ENCODE measurements at places on chromosomes 4 and X. TPM values are rescaled to one million over a fixed set of nuclear protein-coding genes. Genes with fewer than 3 reads are reported as not detected.
A peak's percentile ranks its signal among the peaks of the same experiment; 100 is the strongest.

DNA sequence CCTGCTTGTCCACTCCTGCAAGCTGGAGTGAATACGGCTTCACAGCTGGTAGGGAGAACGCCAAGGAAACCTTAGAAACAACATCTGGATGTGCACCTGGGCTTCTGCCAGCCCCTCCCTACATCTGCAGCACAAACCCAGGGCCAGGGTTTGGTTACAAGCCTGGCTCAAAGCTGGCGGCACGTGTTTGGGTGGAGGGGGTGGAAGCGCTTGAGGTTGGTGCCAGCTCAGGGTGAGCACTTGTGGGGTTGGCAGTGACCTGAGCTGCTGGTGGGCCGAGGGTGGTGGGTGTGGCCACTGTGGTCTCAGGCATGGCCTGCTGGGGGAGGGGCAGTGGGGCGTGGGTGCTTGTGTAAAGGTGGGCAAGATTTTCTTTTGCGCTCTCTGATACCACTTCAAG lies 15.6 kb downstream of the ELF4 start:
- no peak overlapping the region for H3K27ac ChIP-seq
- H3K36me3 ChIP-seq = no peaks in the 10 kb centered on the region
- H3K27me3 ChIP-seq = no peaks in the 10 kb centered on the region
- peaks cover 4% of the 10 kb centered on the region for H3K4me1 ChIP-seq
- H3K4me3 ChIP-seq = no peak overlapping the region

- no peaks in the 10 kb centered on the region for H3K36me3 ChIP-seq
- H3K4me1 ChIP-seq = peaks cover 21% of the 10 kb centered on the region
- no peaks in the 10 kb centered on the region for H3K27me3 ChIP-seq
- H3K27ac ChIP-seq = no peak overlapping the region
- DNase-seq = no peak
- H3K4me3 ChIP-seq = no peak overlapping the region
These were observed 19.7 kb upstream of the MSN start for GRCh38 chrX:65647801-65648200.

GRCh38 chrX:153769158-153769864 lies 5.3 kb downstream of the PLXNB3 start:
- peaks cover 2% of the 10 kb centered on the region for H3K4me1 ChIP-seq
- H3K27me3 ChIP-seq = no peaks in the 10 kb centered on the region
- H3K36me3 ChIP-seq = no peaks in the 10 kb centered on the region
- no peak overlapping the region for H3K27ac ChIP-seq
- DNase-seq = peak; percentile 2
- no peak overlapping the region for H3K4me3 ChIP-seq

GRCh38 chrX:13383907-13384306 lies 64.1 kb upstream of the ATXN3L start:
- H3K27me3 ChIP-seq = no peaks in the 10 kb centered on the region
- no peaks in the 10 kb centered on the region for H3K4me1 ChIP-seq
- no peak overlapping the region for H3K27ac ChIP-seq
- DNase-seq = no peak

DNA sequence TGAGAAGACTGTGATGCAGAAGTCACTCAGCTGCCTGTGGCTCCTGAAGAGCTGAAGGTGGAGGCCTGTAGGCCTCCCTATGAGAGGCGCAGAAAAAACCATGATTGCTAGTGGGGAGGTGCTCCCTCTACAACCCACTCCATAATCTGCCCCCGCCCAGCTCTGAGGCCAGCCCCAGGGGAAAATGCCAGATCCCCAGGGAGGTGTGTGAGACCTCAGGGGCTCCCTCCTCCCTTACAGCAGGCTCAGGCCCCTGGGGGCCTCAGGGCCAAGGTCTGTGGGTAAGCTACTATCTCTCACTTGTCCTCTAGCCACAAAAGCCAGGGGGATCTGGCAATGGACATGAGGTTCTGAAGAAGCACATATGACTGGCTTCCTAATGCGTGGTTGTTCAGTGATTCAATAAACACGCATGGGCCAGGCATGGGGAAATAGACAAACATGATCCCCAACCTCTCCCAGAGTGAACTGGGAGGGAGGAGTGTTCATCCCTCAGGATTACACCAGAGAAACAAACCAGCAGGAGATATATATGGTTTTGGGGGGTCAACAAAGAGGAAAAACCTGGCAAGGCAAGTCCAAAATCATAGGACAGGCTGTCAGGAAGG lies 51.0 kb upstream of the MTM1 start:
- H3K27me3 ChIP-seq = no peaks in the 10 kb centered on the region
- no peak for DNase-seq
- no peaks in the 10 kb centered on the region for H3K36me3 ChIP-seq
- no peak overlapping the region for H3K27ac ChIP-seq
- no peak overlapping the region for H3K4me3 ChIP-seq

GRCh38 chr4:177582992-177583391 lies 140.8 kb upstream of the AGA start:
- H3K27me3 ChIP-seq = no peaks in the 10 kb centered on the region
- no peaks in the 10 kb centered on the region for H3K4me1 ChIP-seq
- no peak overlapping the region for H3K27ac ChIP-seq
- no peaks in the 10 kb centered on the region for H3K36me3 ChIP-seq
- DNase-seq = no peak
- no peak overlapping the region for H3K4me3 ChIP-seq

- H3K27me3 ChIP-seq = no peaks in the 10 kb centered on the region
- no peak overlapping the region for H3K27ac ChIP-seq
- peaks cover 5% of the 10 kb centered on the region for H3K4me1 ChIP-seq
- H3K4me3 ChIP-seq = no peak overlapping the region
- H3K36me3 ChIP-seq = no peaks in the 10 kb centered on the region
- DNase-seq = peak; percentile 13
These were observed 290.6 kb upstream of the BOD1L1 start for GRCh38 chr4:13918110-13918509.

GRCh38 chrX:11239230-11239629 lies 54.0 kb upstream of the AMELX start:
- no peaks in the 10 kb centered on the region for H3K4me1 ChIP-seq
- no peaks in the 10 kb centered on the region for H3K27me3 ChIP-seq
- H3K4me3 ChIP-seq = no peak overlapping the region
- no peak for DNase-seq
- no peak overlapping the region for H3K27ac ChIP-seq
- H3K36me3 ChIP-seq = no peaks in the 10 kb centered on the region

- H3K27ac ChIP-seq = no peak overlapping the region
- H3K36me3 ChIP-seq = peaks cover 83% of the 10 kb centered on the region
- no peaks in the 10 kb centered on the region for H3K4me1 ChIP-seq
- no peak overlapping the region for H3K4me3 ChIP-seq
- H3K27me3 ChIP-seq = no peaks in the 10 kb centered on the region
These were observed 79.8 kb downstream of the NSUN7 start for GRCh38 chr4:40829586-40829985.

DNA sequence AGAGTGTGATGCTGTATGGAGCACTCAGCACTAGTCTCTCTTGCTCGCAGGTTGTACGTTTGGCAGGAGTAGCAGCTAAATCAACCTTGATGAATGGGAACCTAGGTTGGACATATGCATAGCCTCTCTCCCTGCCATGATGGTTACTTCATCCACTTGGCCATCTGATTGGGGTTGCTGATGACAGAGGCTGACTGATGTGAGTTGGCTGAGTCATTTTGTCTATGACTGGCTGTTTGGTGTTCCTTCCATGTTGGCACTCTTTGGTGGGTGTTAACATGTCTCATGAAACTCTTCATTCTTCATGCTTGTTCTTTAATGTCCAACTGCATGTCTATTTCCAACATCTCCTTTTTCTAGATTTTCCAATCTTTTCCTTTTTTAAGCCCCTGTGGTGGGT lies 31.6 kb upstream of the SPARCL1 start:
- no peak overlapping the region for H3K27ac ChIP-seq
- DNase-seq = no peak
- H3K27me3 ChIP-seq = no peaks in the 10 kb centered on the region
- no peak overlapping the region for H3K4me3 ChIP-seq
- no peaks in the 10 kb centered on the region for H3K36me3 ChIP-seq

GRCh38 chr4:99403380-99404184 lies 31.6 kb downstream of the ADH7 start:
- no peaks in the 10 kb centered on the region for H3K4me1 ChIP-seq
- peak overlapping the region; percentile 59 for H3K27ac ChIP-seq
- no peak for DNase-seq
- no peak overlapping the region for H3K4me3 ChIP-seq
- H3K36me3 ChIP-seq = no peaks in the 10 kb centered on the region

The NLRP2B gene
- total RNA-seq = not detected

The ATP1B4 gene
- total RNA-seq = 0.59 TPM

The ARHGAP36 gene
- total RNA-seq = not detected

The CITED1 gene
- not detected for total RNA-seq

The RPS3A gene
- total RNA-seq = 1,077 TPM

The SMIM31 gene
- total RNA-seq = not detected

The UBE2K gene
- 60.5 TPM for total RNA-seq
